ENCODE measurements at places on chromosomes 5 and 9.

DNA sequence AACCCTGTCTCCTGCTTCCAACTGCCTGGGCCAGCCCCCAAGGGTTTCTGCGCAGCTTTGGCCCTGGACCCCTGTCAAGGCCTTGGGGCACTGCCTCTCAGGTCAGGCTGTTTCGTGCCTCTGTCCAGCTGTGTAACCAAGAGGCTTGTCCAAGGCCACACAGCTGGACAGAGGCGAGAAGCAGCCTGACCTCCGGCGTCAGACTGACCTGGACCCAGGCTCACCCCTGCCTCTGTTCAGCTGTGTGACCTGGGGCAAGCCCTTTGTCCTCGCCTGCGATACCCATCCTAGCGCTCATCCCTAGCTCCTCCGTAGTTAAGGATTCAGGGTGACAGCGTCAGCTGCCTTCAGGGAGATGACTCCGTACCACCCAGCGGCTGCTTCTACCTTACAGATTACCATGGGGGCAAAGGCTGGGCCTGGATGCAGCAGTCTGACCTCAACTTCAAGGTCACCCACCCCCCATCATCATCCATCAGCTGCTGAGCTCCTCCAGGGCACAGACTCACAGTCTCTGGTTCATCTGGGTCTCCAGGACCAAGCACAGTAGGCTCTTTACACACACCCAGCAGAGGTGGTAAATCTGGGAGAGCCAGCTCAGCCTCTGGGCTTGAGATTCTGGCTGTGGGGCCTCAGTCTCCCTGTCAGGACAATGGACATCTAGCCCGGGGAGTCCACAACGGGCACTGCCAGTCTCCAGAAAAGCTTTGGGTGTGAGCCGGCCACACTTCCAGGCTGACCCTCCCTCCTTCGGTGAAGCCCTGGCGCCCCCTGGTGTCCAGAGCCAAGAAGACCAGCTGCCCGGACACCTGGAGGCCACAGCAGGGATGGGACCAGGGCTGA, 7.9 kb downstream of the AK1 start:
- peak; percentile 58 for DNase-seq

- no peak for DNase-seq
These were observed 24.4 kb upstream of the TDRD7 start for GRCh38 chr9:97387504-97387886.

GRCh38 chr5:94209272-94209671, 409.1 kb downstream of the KIAA0825 start:
- DNase-seq = no peak

- DNase-seq = no peak
These were observed 131.1 kb upstream of the MOCS2 start for GRCh38 chr5:53240661-53241060.

- DNase-seq = no peak
These were observed 43.9 kb downstream of the SHLD3 start for GRCh38 chr5:65668696-65669095.

GRCh38 chr9:121861501-121862180, 210.2 kb downstream of the DAB2IP start:
- no peak for DNase-seq

DNA sequence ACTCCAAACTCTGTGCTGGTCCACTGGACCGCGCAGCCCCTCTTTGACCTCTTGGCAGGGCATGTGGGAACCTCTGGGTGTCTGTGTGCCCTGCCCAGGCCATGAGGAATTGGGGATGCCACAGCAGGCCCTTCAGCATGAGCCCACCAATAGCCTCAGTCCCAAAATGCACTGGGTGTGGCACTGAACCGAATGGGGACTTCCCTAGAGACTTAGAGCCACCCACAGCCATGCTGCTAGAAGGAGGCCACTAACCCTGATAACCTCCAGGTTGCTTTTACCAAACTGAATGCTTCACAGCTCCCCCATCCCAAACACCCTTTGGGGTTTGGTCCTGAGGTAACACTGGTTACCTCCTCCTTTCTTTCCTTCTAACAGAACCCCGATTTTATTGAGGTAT, 302.7 kb downstream of the PIK3R1 start:
- no peak for DNase-seq
